HCT116 (cell line): ENCODE measurements at places on chromosomes 16 and 17.

- peak; percentile 38 for DNase-seq
Observed at GRCh38 chr16:84879569-84880487, 60.0 kb downstream of the CRISPLD2 start.

DNA sequence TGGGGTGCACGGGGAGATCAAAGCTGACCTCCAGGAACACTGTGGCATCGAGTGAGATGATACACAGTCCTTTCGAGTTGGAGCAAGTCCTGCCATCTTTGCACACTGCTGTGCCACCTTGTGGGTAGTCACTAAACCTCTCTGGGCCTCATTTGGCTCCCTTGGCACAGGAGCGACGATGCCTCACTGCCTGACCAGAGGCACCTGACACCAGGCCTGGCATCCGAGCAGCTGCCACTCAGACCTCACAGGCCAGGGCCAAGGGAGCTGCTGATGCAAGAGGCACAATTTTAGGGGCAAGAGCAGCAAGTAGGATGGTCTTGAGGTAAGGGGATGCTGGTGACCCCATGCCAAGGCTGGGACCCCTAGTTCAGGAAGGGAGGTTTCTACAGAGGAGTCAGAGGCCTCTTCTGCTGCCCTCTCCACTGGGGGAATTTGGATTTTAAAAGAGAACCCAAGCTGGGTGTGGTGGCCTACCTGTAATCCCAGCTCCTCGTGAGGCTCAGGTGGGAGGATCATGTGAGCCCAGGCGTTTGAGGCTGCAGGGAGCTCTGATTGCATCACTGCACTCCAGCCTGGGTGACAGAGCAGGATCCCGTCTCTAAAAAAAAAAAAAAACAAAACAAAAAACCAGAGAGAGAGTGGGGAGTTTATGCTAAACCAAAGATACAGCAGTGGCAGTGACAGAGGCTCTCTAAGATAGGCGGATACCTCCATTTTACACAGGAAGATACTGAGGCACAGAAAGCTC, 6.7 kb upstream of the ADGRG1 start:
- DNase-seq = no peak

GRCh38 chr17:82124101-82124500, 26.1 kb upstream of the FASN start:
- no peak for DNase-seq

GRCh38 chr17:62862251-62862650, 54.1 kb upstream of the MARCHF10 start:
- no peak for DNase-seq

DNA sequence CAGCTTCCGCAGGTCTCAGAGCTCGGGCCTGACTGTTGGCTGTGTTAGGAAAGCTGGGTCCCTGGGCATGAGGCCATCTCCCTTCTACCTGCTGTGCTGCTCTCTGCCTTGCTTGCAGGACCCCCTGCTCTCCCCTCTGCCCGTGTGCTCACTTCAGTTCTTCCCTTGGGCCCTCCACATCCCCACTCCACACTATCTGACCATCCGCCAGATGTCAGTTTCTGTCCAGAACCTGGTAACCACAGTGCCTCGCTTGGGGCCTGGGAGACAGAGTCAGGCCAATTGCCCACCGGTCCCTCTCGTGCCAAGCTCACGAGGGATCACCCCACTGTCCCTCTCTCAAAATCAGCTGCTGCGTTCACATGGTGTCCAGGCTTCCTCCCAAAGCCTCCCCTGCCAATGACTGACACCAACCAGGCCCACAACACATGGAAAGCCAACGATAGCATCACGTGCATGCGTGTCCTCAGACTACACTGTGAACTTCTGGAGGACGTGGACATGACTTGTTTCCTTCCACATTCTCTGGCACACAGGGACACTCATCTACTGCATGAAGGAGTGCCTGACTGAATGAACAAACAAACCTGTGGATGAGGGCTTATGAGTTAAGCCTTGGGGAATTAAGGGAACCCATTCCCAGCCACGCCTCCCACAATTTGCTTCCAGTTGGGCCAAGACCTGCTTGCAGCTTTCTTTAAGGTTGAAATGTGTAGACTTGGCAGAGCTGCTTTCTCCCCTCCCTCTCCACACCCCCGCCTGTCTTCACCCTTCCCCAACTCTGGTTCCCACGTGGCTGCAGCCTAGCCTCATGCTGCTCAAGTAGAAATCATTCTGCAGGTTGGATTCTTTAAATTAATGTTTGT, 72.5 kb upstream of the ZNF423 start:
- no peak for DNase-seq

DNA sequence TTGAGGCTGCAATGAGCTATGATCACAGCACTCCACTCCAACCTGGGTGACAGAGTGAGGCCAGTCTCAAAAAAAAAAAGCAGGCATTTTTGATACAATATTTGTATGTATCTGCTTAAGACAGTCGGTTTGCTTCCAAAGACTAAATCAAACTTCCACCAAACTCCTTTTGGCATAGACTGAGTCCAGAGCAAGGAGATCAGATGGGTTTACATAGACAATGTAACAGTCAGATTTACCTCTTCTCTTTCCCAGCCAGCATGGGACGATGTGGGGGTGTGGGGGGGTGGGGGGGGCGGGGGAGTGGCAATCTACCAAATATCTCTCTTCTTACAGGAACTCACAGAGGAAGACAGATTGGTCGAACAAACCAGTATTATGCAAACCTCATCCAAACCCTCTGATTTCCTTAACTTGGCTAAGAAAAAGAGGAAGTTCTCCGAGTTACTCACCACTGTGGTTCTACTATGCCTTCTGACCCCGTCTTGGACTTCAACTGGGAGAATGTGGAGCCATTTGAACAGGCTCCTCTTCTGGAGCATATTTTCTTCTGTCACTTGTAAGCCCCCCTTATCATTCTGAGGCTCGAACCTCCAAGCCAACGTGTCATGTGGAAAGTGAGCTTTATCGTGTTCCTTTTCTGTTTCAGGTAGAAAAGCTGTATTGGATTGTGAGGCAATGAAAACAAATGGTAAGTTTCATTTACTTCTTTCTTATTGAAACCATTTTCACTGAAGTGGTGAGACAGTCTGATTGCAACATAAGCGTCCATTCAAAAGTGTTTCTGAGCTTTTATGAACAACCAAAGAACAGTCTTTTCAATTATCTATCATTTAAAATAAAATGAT, at the start of gene MILR1:
MILR1 (plus strand) TSS at position 451 of the 848 bp plus-strand sequence; CDS start at position 505, 54 bp downstream.
- DNase-seq = peak; percentile 65

DNA sequence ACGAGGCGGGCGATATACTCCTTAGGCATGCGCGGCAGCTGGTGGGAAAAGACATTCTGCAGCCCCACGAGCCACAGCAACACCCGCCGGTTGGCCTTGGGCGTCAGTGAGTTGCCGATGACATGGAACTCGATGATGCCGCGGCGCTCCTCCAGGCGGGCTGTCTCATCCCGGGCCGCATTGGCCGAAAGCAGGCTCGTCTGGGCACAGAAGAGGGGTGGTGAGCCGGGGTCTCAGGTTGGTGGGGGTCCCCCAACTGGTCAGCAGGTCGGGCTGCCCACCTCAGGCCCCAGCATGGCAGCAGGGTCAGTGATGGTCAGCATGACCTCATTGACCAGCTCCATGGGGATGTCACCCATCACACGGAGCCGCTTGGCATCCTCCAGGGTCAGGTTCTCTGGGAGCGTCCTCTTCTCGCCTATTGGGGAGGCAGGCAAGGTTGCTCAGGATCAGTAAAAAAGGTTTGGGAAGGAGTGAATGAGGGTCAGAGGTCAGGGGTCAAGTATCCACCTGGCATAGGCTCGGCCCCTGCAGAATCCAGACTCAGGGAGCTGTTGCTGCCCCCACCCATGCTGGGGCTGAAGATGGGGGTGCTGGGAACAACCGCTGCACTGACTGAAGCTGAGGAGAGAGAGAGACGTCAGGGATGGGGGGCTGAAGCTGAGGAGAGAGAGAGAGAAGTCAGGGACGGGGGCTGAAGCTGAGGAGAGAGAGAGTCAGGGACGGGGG, 3.6 kb downstream of the KAT2A start:
- DNase-seq = no peak
